ENCODE measurements at places on chromosomes 7 and 10.

- DNase-seq = no peak
Observed at GRCh38 chr7:30925913-30926312, 14.3 kb downstream of the AQP1 start.

DNA sequence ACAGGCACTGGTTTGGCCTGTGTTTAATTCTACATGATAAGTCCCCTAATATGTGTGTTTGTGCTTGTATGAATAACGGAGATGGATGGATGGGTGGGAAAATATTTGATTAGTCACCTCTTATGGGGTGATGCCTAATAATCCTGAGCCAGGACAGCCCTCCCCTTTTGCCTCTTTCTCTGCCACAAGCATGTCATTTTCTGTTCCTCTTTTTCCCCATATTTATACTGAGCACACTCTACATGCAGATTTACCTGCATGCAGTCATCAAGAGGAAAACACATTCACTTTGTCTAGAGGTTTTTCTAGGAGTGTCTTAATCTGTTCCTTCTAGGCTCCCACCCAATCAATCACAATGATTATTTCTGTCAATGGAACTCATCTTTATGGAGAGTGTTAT is 111.6 kb upstream of the TBX20 start:
- no peak for DNase-seq

- DNase-seq = no peak
Observed at GRCh38 chr7:107877731-107878382, 13.1 kb upstream of the DLD start.

DNA sequence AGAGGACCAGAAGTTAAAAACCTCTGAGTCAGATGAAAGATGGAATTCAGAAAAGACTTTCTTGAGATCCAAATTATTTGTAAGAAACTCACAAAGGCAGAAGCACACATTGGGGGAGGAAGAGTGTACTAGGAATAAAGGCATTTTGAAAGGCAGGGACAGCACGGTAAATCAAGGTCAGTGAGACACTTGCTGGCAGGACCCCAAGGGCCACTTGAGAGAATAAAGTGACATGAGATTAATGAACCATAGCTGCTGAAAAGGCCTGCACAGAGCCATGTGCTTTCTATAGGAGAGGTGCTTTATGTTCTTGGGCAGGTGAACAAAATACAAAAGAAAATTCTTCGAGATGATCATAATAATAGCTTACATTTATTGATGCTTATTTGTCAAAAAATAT is 929.9 kb upstream of the MBL2 start:
- no peak for DNase-seq

DNA sequence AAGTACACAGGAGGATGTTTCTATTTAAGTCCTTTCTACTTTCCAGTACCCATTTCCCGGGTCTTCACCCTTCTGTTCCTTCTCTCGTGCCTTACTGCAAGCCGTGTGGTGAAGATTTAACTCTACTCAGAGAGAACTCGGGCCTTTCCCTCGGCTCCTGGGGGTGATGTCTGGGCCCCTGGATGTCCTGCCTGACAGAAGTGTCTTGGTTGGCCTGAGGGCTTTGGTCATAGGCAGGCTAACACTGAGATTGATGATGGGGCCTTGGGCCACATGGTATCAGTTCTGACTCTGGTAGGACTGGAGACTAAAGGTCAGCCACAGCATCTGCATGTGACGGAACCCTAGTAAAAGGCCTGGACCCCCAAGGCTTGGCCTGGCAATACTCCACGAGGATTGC is 80.4 kb downstream of the CHST15 start:
- no peak for DNase-seq

DNA sequence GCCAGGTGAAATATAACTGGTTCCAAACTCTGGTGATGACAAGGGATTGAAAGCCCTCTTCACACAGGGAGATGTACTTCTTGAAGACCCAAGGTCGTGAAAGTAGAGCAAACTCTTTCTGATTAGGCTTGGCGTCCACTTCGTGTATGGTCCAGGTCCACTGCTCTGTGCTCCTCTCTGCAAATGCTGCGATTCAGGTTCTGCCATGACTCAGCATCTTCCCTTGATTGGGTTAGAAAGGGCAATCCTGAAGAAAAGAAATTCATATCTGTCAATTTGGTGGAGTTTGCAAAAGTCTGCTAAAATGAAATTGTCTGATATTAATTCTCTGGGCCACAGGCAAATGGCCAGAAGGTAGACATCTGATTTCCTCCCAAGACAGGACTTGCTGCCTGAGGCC is 431.4 kb downstream of the ACTR3B start:
- DNase-seq = no peak

DNA sequence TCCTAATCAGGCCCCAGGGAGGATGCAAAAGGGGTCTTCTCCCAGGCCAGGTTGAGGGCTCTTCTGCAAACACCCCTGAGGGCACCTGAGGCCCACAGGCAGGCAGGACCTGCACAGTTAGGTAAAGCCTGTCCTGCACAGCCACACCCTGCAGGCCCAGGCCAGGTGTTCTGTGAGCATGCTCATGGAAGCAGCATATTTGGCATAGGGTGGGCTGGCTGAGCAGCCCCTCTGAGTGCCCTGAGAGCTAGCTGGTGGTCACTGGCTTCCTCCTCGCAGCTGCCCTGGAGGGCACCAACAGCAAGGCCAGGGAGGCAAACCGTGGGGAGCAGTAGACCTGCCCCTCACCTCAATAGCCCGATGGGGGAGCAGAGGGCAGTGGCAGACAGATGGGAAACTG is 3.7 kb upstream of the RET start:
- no peak for DNase-seq

DNA sequence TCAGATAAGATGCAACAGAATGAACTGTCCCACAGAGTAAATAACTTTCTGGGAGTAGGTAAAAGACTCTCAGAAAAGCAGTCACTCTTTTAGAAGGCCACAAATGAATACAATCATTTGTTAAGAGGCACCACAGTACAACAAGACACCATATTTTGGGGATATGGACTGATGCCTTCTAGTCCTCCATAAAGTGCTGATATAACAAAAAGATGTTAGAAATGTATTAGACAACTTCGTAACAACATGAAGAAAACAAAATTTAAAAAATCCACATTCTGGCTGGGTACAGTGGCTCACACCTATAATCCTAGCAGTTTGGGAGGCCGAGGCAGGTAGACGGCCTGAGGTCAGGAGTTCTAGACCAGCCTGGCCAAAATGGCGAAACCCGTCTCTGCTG is 111.3 kb downstream of the HIPK2 start:
- no peak for DNase-seq

- no peak for DNase-seq
Observed at GRCh38 chr10:17805330-17805729, 3.8 kb upstream of the MRC1 start.

- DNase-seq = no peak
Observed at GRCh38 chr7:30950197-30950596, 13.6 kb upstream of the GHRHR start.

DNA sequence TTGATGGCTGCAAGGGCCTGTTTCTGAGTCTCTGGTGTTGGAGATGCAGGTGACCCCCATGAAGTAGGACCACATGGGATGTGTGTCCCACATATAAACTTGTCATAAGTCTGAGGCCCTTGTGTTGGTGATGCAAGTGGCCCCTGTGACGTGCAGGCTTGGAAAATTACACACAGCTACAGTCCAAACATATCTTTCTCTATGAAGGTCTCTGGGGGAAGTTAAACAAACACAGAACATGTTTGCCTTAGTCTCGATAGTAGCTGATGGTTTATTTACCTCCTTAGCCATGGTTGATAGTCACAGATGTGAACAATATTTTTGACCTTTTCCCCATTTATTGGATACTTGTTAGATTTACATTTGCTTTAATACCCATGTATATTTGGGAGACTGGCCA is 64.7 kb downstream of the ADCY1 start:
- DNase-seq = no peak

DNA sequence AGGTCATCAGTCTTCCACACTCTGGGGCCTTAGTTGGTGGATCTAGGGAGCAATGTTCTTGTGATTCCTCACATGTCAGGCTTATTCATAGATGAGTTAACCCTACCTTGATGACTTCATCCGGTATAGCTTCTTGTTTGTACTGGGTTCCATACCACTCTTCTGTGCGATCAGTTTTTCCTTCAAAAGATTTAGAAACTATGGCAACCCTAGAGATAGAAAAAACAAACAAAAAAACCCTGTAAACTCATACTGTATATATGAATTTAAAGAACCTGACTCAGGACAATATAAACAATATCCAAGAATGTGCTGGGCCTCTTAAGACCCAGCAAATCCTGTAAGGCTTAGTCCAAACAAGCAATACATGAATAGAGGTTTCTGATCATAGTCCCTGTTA is 83.5 kb downstream of the IDE start:
- DNase-seq = no peak

DNA sequence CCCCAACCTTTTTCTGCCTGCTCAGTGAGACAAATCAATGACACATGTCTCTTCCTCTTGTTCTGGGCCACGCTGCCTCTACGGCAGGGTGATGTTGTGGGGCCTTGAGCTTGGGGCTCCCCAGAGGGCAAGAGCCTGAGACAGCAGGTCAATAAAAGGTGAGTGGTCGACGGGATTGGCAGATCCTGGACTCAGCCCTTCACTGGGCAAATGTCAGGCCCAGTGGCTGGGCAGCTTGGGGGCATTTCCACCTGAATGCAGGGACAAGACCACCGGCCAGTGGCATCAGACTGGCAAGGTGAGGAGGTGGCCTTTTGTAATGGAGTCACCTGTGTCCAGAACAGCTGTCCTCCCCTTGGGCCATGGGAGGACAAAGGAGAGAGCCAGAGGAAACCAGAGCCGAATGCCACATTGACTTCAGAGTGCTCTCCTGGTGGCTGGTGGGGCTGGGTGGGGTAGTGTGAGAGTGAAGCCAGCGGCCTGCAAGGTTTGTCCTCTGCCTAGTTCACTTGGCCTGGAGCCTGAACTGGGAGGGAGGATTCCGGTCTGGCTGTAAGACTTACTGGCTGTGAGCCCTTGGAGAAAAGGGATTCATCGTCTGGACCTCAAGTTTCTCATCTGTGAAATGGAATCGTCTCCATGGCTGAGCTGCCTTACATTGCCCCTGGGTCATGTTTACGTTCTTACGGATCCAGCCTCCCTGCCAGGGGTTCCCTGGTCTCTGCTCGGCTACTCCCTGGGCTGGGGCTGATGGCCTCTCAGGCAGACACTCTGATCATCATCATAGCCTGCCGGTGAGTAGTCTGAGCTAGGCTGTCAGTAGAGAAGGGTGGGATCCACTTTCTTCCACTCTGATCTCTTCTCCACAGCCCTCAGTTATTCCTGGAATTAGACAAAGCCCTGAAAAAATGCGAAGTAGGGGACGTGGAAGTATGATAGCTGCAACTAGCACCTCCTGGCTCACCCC is 25.4 kb upstream of the CRHR2 start:
- no peak for DNase-seq

DNA sequence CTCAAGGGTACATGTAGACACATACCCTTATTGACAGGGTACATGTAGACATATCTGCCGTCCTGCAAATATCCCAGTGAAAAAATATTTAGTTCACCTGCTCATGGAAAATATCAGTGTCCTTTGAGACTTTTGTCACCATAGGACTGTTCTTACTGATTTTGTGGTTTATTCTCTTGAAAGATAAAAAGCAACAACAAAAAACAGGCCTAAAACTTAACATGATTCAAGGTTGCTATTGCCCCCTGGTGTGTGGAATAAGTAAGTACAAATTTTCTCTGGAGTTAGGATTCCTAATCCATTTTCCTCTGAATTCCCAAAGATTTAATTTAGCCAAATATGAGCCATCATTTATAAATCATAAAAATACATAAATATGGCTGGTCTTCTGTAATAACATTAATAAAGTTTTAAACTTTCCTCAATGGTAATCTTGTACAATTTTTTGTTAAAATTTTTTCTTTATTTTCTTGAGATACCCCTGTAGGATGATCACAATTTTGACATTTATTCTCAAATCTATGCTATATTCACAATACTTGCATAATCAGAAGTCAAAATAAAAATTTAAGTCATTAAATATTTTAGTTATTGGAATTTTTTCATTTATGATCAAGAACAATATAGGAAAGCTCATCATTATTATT is 741.4 kb upstream of the POT1 start:
- DNase-seq = no peak

GRCh38 chr10:47047127-47047504 is 135.9 kb downstream of the PTPN20 start:
- no peak for DNase-seq

GRCh38 chr10:86100581-86101061 is 266.0 kb downstream of the GRID1 start:
- DNase-seq = no peak

DNA sequence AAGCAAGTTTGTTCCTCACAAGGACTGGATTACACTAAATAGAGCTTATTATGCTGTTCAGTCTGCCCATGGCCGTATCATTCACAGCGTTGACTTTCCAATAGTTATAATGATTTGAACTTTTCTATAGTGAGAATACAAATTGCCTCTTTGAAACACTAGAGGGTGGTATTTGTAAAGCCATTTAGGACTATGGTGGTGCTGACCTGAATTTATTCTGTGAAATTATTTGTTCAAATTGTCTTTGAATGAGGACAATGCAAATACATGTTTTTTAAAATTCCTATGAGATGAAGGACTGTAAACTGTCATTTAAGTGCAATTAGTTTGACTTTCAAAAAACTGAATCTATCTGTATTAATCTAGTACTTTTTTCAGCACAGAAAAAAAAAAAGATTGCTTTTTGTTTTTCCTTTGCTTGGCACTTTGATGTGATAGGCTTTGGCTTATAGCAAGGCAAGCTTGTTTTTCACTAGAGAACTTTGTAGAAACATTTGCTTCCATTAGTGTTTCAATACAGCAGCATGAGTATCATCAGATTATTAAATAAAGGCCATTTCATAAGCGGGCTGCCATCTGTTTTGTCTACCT is 122.7 kb upstream of the TMEM229A start:
- no peak for DNase-seq

DNA sequence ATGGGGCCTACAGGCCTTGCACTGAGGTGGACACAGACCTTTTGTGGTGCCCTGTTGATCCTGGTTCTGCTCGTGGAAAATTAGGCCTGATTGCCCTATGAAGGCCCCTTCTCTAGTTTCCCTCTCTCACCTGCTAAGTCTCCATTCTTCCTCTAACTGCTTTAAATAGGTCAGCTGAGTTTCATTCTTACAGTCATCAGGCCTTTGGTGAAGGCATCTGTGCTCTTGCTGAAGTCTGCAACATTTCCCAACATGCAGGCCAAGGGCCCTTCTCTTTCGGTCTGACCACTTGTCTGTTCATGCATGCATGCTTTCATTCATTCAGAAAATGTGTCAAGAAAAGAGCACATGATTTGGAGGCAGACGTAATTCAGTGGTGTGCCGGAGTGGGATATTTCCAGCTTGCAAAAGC is 244.0 kb downstream of the BUB3 start:
- no peak for DNase-seq

DNA sequence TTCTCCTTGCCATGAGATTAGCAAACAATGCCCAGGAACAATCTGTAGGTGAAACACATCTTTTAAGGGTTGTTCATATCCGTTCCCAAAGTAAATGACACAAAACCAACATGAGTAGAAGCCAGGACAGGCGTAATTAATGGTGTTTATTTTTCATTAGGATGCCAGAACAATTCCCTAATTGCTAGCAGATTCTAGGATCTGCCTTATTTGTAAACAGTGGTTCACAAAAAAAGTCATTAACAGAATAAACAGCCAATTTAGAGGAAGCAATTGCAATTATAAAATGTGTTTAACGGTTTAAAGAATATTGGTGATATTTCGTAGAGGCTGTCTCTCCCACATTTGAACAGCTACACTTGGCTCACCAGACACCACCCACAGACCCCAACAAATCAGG is 250.6 kb upstream of the GPR26 start:
- DNase-seq = no peak
